GDM1 (cell line): ENCODE measurements at places on chromosomes 6 and 20.
A peak's percentile ranks its signal among the peaks of the same experiment; 100 is the strongest.

GRCh38 chr20:4151991-4152695 is 136.8 kb upstream of the RNF24 start:
- peak; percentile 80 for DNase-seq

GRCh38 chr6:116352515-116353471 is 18.0 kb upstream of the DSE start:
- DNase-seq = no peak

DNA sequence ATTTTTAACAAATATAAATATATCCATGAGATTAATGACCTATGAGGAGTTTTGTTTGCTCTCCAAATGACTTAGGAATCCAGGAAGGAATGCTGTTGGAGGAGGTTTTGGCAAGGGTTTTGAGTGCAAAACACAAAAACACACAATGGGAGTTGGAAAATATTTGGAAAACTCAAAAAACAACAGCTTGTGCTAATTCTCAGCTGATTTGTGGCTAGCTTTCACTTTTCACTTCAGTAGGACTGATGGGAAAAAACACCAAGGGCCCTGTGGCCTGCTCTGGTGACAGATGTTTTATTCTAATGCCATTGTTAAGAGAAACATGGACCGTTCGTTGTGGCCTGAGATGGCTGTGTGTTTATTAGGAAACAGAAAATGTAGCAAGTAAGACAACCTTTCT is 113.9 kb downstream of the ALDH8A1 start:
- DNase-seq = no peak

DNA sequence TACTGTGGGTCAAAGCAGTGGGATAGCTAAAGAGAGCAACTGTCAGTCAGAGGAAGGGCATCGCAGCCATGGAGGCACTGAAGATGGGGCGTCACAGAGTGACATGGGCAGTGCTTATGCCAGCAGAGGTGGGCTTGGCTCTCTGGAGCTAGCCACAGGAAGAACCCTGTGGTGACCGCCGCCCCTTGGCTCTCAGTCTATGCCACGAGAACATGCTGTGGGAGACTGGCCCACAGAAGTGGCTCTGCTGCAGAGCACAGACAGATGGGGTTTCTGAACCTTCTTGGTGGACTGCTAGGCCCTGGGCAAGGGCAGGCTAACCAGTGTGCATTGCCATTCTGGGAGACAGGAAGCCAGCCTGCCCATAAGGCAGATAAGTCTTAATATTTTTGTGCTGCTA is 290.0 kb upstream of the SUPT3H start:
- DNase-seq = no peak

DNA sequence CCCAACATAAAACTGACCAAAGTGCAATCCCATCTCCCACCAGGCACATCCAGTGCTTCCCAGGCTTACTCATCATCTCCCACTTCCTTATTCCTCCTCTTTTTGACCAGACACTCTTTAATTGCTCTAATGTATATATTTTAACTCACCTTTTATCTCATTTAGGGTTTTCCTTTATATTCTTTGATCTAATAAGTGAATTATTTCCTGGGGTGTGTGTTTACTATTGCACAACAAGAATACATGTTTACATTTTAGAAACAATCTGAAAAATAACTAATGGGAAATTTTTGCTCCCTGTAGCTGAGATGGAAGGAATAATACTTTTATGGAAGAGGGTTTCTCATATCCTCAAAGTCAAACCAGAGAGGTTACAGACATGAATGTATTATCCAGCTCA is 18.4 kb downstream of the RHAG start:
- no peak for DNase-seq

GRCh38 chr20:59013959-59014608 is 5.1 kb upstream of the TUBB1 start:
- no peak for DNase-seq

GRCh38 chr6:36368921-36369865 is 18.3 kb downstream of the ETV7 start:
- no peak for DNase-seq

DNA sequence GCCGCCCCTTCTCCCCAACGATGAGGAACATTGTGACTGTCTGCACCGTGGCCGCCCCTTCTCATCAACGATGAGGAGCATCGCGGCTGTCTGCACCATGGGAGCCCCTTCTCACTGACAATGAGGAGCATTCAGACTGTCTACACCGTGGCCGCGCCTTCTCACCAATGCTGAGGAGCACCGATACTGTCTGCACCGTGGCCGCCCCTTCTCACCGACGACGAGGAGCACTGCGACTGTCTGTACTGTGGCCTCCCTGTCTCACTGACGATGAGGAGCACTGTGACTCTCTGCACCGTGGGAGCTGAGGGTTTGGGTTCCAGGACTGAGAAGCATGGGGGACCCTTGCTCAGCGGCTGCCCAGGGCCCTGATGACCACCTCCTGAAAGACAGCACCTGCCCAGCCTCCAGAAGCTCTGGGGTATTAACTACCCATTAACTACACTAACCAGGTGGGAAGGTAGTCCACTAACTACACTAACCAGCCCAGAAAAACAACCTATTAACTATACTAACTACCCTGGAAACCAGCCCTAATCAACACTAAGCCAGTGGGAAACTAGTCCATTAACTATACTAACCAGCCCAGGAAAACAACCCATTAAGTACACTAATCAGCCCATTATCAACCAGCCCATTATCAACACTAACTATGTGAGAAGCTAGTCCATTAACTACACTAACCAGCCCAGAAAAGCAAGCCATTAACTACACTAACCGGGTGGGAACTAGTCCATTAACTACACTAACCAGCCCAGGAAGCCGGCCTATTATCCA is 116.9 kb downstream of the TAF4 start:
- DNase-seq = no peak

GRCh38 chr6:137492289-137493217 is 1.6 kb downstream of the OLIG3 start:
- DNase-seq = no peak

- no peak for DNase-seq
Observed at GRCh38 chr20:32820698-32821377, 1.1 kb downstream of the MAPRE1 start.

GRCh38 chr6:46240866-46241565 is 70.2 kb upstream of the ENPP5 start:
- no peak for DNase-seq

DNA sequence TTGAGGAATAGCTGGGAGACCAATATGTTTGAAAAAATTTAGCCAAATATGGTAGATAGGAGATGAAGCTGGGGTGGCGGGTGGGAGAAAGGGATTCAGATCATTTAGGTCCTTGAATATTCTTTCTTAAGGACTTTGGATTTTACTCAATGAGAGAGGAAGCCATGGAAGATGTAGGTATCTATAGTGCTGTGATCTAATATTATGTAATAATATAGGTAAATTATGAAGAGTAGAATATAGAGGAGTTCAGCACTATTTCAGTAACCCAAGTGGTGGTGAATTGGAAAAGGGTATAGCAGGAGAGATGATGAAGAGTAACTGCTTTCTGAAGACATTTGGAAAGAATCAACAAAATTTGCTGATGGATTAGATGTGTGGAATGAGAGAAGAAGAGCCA is 417.6 kb downstream of the UTRN start:
- no peak for DNase-seq

DNA sequence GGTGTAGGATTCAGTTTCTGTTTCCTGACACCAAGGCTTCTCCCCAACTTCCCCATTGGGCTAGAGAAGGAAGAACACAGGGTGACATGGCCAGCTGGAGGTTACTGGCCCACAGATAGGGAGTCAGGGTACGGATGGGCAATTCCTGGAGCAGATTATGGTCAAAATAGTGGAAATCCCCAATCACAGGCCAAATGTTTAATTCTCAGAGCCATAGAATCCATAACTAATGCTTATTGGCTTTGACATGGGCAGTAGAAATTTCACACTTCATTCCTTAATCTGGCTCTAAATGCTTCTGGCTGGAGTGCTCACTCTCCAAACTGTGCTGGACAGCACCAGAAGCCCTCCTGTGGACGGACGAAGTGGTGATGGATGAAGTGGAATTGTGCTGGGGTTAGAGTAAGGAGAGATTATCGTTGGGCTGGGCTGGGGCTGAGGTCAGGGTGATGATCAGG is 887 bp downstream of the SIGLEC1 start:
- no peak for DNase-seq

- DNase-seq = no peak
Observed at GRCh38 chr6:169955731-169956437, 204.5 kb downstream of the ERMARD start.

GRCh38 chr20:32164984-32165735 is 42.4 kb downstream of the PLAGL2 start:
- no peak for DNase-seq

DNA sequence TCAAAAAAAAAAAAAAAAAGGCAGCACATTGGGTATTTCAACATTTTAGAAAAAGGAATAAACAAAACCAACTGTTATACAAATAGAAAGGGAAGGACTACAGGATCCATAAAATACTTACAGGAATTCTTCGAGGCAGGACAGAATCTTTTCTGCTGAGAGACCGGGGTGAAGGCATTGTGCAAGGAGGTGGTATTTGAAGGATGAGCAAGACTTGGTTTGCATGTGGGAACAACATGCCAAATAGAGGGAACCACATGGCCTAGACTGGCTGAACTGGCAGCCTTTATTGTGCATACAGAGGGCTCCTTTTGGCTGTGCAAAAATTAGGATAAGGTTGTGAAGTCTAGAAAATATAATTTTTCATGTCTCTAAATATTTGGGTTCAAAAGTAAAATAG is 62.9 kb downstream of the SCAND1 start:
- no peak for DNase-seq

- no peak for DNase-seq
Observed at GRCh38 chr6:130147111-130147510, 75.6 kb downstream of the SAMD3 start.

- no peak for DNase-seq
Observed at GRCh38 chr6:156416391-156416790, 360.8 kb upstream of the ARID1B start.

DNA sequence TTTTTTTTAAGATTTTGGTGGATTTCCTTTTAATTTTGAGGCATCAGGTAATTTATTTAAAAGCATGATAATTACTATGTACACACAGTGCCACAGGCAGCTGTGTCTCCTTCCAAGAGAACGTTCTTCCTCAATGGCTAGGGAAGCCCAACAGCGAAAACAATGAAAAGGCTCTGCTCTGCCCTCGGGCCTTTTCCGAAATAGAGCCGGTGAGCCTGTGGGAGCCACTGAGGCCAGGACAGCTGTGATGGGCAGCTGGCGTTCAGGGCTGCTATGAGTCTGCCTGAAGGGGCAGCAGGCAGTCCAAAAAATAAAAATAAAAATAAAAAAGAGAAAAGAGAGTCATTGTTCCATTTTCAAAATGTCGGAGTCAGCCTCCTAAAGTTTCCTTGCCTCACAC is 443.8 kb downstream of the KIF16B start:
- no peak for DNase-seq

DNA sequence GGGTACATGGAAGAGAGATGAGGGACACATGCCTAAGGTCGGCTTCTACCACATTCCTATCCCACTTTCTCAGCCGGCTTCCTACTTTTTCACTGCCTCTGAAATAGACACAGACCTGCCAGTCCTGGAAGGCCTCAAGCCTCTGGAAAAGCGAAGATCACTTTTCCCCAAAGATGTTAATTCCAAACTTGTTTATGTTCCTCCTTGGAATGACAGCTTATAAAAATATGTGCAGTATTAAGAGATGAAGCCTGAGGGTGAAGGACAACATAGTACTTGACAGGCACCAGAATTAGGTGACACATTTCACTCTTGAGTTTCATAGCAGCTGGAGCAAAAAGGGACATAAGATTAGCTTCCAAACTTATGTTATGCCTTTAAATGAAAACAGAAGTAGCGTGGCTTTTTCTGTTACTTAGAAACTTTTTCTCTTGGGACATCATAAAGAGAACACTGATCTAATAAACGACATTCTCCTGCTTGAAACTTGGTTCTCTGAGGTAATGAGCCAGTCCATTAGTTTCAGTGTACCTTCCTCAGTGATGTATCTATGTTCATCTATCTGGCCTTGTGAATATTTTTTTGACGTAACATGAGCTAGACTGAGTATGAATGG is 25.3 kb downstream of the FOXO3 start:
- no peak for DNase-seq

GRCh38 chr6:89596484-89596883 is 42.1 kb downstream of the LYRM2 start:
- no peak for DNase-seq

- DNase-seq = no peak
Observed at GRCh38 chr6:71454056-71454455, 165.4 kb downstream of the OGFRL1 start.

DNA sequence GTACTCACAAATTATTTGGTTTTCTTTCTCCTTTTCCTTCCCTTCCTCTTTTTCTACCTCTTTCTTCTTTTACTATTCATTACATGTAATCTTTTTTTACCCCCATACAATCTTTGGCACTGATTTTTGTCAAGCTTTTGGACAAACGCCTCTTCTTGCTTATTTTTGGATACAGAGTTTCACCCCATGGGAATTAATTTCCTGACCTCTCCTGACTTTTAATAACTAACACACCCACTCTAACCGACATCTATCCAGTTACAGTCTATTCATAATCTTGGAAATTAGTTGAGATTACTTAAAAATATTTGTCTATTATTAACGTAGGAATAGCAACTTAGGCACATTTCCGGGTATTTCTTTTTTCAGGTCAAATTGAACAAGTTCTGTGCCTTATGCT is 101.2 kb downstream of the HDGFL1 start:
- no peak for DNase-seq

- DNase-seq = no peak
Observed at GRCh38 chr6:95846652-95847051, 169.1 kb upstream of the FUT9 start.

DNA sequence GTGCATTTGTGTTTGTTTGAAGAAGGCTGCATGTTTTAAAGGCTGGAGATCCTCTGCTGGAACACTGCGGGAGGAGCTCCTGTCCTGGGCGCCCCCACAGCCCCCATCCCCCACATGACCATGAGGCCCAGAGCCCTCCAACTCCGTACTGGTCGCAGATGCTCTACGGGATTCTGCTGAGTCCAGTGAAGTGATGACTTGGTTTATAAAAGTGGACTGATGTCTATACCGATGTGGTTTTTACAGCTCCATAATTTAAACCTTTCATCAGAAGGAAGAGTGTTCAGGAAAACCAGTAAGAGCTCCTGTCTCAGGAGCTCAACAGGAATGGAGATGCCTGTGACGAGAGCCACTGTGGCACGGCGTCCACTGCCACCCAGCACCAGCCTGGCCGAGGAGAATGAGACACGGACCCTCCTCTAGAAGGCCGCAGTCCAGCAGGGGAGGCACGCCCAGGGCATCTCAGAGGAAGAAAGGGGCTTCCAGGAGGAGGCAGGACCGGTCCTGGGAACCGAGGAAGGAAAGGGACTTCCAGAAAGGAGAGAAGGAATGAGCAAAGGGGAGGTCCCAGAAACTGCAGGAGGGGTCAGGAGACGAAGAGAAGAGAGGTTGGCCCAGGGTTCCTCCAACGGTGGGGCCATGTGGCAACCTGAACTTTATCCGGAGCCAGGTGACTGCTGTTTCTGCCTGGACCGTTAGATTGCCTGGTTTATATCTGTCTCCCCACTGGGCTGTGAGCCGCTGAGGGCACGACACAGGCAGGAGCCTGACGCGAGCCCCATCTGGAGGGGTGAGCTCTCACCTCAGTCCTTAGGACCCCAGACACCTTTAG is 26.9 kb downstream of the BFSP1 start:
- DNase-seq = no peak

GRCh38 chr6:110002676-110003075 is 24.6 kb downstream of the GPR6 start:
- no peak for DNase-seq
